IPS-NIHi11 (cell line): ENCODE measurements at places on chromosomes 12 and 14.

GRCh38 chr14:104633276-104634137 lies 28.9 kb upstream of the TMEM179 start:
- DNase-seq: no peak

- no peak for DNase-seq
Observed at GRCh38 chr14:52219488-52220084, 47.9 kb upstream of the PTGDR start.

DNA sequence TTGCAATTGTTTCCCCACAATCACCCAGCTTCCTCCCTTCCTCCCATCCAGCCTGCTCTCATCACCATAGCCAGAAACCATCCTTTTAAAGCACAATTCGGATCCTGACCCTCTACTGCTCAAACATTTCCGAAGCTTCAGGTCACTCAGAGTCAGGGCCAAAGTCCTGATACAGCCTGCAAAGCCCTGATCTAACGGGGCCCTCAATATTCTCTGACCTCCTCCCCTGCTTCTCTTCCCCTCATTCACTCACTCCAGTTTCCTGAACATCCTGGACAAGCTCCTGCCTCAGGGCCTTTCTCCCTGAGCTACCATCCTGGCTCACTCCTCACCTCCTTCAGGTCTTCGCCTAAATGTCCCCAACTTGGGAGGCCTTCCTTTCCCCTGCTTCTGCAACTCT lies 46.1 kb downstream of the PITPNM2 start:
- no peak for DNase-seq

- DNase-seq: no peak
Observed at GRCh38 chr12:95673576-95673975, 117.0 kb downstream of the NTN4 start.

DNA sequence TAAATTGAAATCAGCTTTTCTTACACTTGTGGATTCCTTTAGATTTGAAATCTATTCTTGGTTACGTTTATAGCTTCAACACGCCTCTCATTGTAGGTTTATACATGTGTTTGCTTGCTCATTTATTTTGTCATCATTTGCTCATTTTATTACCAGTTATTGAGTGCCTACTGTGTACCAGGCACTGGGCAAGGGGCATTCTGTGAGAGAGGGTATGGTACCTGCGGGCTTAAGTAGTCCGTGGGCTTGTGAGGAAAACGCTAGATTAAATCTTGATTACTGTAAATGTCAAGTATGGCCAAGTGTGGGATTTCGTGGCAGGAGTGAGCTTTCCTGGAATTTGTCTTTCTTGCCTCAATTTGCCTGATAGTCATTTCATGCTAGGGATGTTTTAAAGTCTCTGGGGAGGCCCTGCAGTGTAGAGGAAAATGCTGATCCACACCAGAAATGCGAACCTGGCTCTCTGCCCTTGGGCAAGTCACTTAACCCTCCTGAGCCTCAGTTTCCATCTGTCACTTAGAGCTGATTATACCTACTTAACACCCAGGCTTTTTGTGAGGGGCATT lies 92.7 kb downstream of the CACNA1C start:
- no peak for DNase-seq

- DNase-seq: no peak
Observed at GRCh38 chr12:75822416-75822815, 209.2 kb downstream of the PHLDA1 start.

DNA sequence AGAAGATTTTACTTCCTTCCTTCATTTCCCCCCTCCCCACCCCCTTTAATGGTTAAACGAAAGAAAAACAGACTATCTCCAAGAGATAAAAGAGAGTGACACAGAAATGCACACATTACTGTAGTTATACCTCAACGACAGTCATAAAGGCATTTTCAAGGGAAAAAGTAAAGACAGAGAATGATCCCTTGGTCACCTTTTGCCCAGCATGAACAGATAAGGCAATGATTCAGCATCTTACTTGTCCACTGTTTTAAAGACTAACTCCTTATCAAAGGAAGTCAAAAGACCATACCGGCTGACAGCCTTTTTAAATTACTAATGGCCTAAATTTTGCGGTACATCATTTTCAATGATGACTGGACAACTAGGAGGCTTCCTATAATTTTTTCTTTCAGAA lies 326.6 kb downstream of the PAWR start:
- no peak for DNase-seq

DNA sequence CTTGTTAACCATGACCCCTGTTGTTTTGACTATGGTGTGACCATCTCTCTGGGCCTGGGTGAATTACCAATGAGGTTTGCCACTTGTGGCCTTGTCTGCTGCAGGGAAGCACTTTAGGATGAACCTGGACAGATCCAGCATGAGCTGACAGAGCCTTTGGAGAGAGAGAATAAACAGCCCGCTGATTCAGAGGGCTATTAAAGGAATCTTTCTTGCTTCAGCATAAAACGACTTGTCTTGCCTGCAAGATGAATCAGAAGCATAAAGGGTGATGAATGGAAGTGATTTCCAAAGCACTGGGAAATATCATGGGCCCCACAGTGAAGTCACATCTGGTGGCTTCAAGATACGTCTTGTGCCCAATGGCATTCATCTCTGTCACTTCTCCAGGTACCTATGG lies 69.0 kb upstream of the WSCD2 start:
- DNase-seq: no peak

- DNase-seq: peak; percentile 77
Observed at GRCh38 chr12:57836442-57837375, 9.8 kb downstream of the CTDSP2 start.

DNA sequence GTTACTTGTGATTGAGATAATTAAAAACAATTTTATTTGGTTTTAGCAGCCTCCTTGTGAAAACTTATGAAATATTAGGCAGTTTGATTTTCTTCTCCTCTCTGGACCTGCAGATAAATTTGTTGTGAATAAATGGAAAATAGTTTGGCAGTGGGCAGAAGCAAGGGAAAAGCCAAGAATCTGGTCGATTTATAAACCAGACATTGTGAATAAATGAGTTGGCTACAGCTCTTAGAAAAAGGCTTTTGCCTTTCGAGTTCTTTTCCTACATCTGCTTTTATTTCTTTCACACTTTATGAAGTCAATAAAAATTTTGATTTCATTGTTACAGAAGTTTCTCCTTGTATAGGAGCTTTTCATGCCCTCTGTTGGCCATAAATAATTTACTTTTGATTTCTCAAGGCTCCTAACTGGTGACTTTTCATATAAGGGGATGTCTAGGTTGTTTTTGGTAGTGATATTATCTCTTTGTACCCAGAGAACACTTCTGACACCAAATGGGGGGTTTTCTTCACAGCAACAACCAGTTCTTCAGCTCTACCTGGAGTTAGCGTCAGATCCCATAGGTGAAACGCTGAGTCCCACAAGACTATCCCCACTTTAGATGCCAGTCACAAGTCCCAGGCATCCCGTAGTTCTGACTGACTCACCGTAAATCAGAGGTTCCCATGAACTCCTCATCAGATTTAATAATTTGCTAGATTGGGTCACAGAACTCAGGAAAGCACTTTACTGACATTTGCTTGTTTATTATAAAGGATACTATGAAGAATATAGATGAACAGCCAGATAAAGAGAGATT lies 136.5 kb upstream of the DNM1L start:
- DNase-seq: no peak

DNA sequence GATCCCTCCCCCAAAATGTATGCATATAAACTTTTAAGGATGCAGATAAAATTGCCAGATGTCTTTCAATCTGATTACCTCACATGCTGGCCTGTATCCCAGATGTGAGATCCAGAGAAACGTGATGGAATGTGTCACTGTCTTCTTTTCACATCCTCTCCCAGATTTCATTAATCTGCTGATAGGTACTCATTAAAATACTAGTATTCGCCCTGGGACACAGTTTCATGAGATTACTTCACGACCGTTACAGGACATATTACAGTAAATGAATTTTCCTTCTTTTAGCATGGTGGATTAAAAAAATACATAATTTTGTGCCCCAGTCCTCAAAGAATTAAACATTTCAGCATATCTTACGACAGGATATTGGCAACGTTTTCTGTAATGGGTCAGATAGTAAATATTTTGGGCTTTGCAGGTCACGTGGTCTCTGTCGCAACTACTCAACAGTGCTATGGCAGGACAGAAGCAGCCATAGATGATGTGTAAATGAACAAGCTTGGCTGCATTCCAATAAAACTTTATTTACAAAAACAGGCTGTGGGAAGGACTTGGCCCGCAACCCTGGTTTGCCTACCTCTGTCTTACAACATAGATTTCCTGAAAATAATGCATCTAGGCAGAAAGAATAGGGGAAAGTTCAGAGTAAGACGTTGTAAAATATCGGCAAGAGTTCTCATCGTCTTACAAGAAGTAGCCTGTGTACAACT lies 156.0 kb upstream of the DIO3 start:
- no peak for DNase-seq

DNA sequence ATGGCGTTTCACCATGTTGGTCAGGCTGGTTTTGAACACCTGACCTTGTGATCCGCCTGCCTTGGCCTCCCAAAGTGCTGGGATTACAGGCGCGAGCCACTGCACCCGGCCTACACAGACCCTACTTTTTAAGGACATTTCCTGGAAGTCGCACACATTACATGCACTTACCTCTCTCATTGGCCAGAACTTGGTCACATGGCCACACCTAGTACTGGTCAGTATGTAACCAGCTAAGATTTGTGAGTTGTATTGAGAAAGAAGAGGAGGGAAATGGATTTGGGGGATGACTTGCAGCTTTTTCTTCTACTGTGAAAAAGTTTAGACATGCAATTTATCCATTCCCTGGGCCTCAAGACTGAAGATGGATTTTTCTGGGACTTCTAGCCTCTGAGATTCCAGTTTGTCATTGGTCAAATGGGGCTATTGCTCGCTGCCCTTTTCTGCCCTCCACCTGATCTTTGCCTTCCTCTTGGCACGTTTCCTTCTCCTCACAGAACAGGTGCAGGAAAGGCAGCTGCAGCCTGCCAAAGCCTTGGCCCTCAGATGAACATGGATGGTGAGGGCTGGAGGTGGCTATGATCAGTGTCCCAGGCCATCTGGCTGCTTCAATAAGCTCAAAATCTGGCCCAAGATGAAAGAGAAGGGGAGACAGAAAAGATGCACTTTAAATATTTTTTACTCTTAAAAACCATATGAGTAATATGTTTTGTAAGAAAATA lies 7.1 kb upstream of the ZDHHC22 start:
- no peak for DNase-seq

- DNase-seq: no peak
Observed at GRCh38 chr12:69966409-69966808, 141.4 kb downstream of the MYRFL start.

DNA sequence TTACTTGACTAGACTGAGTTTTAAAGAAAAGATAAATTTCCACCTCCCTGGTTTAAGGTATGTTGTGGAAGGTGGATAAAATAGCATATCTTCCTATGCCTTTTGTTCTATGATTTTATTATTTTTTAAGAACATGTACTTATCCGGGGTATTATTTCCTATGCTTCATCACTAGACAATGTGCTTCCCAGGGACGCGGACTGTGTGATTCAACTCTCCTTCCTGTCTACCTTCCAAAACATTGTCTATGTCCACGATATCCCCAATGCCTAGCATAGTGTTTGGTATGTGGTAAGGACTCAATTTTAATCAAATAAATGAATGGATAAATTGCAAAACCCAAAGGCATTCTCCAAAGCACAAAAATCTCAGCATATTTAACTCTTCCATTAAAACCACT lies 8.3 kb upstream of the CCND2 start:
- no peak for DNase-seq

DNA sequence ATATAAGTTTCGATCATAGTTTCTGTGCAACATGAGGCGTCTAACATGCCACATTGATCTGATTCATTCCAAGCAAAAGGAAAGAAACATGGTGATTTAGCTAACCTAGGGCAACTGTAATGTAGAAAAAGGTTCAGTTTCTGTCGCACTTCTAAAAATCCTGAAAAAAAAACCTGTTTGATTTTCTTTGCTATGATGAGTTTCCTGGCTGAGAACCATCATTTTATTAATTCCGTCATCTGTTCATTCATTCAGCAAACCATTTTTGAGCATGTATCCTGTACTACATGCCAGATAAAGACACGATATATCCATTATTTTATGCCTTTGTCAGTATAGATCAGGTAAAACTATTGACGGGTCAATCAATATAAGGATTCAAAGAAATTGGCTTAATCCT lies 932.6 kb downstream of the GALC start:
- DNase-seq: no peak

DNA sequence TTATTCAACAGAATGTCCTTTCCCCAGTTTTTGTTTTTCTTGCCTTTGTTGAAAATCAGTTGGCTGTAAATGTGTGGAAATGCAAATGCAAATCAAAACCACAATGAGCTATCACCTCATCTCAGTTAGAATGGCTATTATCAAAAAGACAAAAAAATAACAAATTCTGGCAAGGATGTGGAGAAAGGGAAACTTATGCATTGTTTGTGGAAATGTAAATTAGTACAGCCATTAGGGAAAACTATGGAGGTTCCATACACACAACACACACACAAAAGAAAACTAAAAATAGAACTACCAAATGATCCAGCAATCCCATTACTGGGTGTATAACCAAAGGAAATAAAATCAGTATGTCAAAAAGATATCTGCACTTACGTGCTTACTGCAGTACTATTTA lies 518.8 kb upstream of the ATXN7L3B start:
- DNase-seq: no peak

GRCh38 chr12:6200256-6201212 lies at the start of gene CD9:
Gene CD9, plus strand, starts transcription at chr12:6200400. Its CDS starts 100 bp downstream, at chr12:6200500.
- DNase-seq: peak; percentile 87

- no peak for DNase-seq
Observed at GRCh38 chr14:96139879-96140278, 64.8 kb upstream of the BDKRB2 start.

DNA sequence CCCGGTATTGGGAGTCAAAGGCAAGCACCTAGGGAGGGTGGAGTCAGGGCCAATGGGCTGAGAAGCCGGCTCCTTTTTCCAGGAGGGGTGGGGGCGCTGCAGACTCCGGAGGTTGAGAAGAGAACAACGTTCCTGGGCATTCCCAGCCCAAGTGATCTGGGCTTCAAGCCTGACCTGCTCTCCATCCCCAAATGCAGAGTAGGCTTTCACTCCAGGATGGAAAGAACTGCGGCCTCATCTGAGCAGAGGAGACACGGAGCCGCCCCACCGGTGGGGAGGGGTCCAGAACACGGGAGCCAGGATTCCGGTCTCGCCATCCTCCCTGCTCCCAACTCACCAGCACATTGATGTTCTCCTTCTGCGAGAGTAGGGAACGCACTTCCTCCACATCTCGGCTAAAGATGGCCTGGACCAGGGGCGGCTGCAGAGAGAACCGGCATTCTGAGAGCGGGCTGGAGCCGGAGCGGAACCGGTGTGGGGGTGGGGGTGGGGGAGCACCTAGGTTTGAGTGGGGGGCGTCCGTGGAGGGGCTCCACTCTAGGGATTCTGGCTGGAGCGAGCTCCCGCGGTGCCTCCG lies 605 bp downstream of the ANKRD52 start:
- peak; percentile 89 for DNase-seq

- DNase-seq: peak; percentile 66
Observed at GRCh38 chr14:100653409-100653808, 66.2 kb upstream of the BEGAIN start.
